ENCODE measurements at places on chromosomes 5 and 9.

DNA sequence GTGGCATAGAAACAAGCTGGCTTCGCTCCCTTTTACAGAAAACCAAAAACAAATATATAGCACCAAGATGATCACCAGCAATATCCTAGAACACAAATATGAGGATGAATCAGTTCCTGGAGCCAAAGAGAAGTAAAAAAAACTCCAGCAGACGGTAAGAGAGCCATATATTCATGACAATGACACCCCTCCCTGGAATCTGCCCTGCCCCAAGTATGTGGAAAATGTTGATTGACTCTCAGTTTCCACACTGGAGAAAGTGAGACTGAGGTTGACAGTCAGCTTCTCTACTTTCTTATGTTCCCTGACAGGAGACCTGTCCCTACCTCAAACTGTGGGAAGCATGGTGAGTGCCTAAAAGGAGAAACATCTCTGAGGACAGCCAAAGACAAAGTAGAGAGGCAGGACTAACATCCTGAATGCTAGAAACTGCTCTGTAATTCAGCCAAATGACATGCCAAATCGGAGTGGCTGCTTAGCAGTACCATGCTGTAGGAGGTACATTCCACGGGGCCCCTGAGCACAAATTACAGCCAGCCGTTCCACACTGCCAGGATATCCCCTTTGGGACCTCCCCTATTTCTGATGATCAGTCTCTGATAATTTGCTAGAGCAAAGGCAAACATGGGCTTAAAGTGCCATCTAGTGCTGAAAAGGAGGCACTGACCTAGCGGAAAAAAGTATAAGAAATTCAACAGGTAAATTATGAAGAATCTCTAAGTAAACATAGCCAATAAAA is 424.0 kb upstream of the RGMB start:
- DNase-seq, result no peak

DNA sequence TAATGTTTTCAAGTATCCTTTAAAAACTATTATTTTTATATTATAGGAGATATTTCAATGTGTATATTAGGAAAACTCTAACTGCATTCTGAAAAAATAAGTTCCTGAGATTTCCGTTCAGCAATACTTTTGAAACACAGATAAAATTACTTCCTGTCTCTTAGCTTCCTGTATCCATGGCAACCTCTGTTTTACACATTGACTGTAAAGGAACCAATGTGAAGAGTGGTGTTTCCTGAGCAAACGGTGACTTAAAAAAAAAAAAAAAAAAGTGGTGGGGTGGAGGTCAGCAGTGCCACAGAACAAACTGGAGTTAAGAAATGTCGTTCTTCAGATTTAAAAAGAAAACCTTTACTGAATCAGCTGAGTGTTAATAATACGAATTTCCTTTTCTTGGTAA is at the start of gene LRRC70:
TSS of gene LRRC70 (plus strand) at position 280 of the 400 bp plus-strand sequence. CDS start 620 bp downstream, outside the sequence.
- DNase-seq, result no peak

- DNase-seq, result no peak
These were observed 1.9 kb downstream of the IRGM start for GRCh38 chr5:150848271-150848670.

DNA sequence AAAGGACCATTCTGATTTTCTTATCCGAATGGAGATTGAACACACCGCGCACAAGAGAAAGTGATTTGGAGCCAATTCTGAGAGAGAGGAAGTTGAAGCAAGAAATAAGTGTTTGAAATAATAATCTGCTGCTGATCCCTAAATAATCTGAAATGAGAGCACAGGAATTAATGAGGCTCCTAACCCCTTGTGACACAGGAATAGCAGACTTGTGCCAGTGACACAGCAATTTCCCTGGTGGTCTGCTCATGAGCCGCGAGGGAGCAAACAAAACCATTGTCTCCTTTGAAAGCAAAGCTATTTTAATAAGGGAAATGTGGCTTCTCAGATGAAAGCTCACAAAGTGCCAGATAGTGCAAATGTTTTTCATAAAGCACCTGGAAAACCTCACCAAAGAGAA is 936.1 kb upstream of the WWC1 start:
- DNase-seq, result peak; percentile 60

- DNase-seq, result no peak
These were observed 69.0 kb downstream of the KLHL3 start for GRCh38 chr5:137666901-137667300.

DNA sequence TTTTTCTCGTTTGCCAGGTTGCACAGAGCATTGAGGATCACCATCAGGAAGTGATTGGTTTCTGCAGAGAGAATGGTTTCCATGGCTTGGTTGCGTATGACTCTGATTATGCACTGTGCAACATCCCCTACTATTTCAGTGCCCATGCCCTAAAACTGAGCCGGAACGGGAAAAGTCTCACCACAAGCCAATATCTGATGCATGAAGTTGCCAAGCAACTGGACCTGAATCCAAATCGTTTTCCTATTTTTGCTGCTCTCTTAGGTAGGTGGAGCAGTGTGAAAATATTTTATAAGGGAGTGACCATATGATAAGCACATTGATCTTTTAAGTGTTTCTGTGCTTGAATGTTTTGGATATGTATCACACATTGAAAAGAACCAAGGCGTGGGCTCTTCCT is 17.7 kb upstream of the FAM120AOS start:
- no peak for DNase-seq

- no peak for DNase-seq
These were observed 11.4 kb downstream of the ASTN2 start for GRCh38 chr9:117403403-117403811.

DNA sequence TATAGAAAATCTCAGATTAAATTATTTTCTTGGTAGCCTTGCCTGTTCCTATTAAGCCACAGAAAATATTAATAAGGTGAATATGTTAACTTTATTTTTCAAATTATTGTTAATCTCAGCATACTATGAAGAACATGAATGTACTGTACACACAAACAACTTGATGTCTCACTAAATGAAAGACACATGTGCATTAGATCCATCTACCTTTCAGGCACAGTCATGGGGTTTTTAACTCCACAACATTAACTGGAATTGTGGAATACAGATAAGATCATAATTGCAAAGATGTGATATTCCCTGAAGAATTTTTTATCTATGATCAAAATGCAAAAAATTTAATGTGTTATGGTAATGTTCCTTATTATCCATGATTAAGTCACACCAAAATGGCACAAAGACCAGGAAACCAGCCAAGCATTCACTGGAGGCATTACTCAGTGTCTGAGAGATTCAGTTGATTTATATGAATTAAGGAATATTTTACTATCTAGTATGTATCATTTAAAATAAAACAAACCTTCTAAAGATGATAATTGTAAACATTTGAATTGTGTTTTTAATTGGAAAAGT is 150.0 kb upstream of the VCAN start:
- no peak for DNase-seq

DNA sequence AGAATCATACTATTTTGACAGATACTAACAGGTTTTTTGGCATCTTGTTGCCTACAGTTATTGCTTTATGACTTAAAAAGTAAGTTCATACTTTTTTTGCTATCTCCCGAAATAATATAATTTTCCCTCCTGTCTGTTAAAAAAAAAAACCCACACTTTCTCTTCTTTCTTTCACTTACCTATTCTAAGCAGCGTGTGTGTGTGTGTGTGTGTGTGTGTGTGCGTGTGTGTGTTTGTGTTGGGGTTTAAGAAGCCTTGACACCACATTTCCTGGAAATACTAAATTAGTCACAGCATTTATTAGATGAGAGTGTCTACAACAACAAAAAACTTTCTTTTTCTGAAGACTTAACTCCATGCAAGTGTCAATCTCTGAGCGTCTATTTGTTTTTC is 12.4 kb downstream of the TNFAIP8 start:
- DNase-seq, result no peak

GRCh38 chr5:173752653-173753052 is 135.5 kb upstream of the CPEB4 start:
- DNase-seq, result no peak

- no peak for DNase-seq
These were observed 171.1 kb downstream of the TAF11L14 start for GRCh38 chr5:17805227-17805825.

DNA sequence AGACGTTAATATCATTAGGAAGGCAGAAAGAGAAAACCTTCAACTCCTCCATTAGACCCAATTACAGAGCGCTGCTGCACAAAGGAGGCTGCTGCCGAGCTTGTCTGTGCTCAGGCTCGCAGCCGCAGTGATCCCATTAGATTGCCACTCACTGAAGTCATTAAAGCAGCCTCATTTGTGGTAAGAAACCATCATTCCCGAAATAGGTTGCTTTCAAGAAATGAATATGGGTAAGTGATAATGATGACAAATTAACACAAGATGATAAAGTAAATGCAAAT is 137.2 kb downstream of the CAVIN4 start:
- DNase-seq, result no peak

GRCh38 chr5:24855485-24855884 is 210.7 kb upstream of the CDH10 start:
- no peak for DNase-seq

DNA sequence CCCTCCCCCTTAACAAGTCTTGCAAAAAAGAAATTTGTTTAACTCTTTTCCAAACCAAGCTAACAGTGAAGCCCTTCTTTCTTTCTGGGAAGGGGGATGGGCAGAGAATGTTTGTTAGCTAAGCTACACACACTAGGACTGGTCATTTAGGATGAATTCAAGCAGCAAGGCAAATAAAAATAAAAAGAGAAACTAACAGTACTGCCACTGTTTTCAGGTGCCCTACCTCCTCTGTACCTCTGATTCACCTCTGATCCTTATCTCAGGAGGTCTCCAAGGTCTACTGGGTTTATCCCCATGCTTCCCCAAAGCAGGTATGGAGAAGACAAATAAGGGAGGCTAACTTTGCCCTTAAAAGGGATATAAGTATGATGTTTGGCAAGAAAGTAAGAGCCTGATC is 52.9 kb downstream of the ELL2 start:
- no peak for DNase-seq

- no peak for DNase-seq
These were observed 219.7 kb upstream of the TUT7 start for GRCh38 chr9:86573886-86574285.

GRCh38 chr9:134886413-134886913 is 5.9 kb downstream of the FCN2 start:
- DNase-seq, result no peak

DNA sequence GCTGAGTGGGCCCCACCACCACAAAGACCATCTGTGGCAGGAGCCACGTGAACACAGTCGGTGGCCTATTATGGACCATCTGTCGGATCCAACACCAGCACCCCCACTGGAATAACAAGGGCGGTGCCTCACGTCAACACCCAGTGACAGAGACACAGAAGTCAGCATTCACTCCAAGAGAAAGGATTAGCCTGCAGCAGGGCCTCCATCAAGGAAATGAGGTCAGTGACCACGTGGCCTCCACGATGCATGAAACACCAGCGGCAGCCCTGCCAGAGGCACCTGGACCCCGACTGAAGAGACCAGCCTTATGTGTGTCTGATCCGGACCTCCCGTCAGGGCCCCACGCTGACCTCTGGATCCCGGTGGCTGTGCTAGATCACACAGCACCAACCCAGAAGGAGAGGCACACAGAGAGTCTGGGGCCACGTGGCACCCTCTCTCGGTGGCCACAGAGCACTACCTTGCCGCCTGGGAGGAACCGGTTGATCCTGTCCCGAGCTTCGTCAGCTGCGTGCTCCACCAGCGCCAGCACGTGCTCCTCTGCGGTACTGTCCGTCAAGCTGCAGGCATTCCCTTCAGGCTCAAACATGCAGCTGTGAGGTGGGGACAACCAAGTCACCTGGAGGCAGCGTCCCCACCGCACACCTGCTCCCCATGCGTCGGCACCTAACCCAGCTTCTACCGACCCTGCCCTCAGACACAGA is 9.0 kb downstream of the BRD9 start:
- DNase-seq, result no peak

DNA sequence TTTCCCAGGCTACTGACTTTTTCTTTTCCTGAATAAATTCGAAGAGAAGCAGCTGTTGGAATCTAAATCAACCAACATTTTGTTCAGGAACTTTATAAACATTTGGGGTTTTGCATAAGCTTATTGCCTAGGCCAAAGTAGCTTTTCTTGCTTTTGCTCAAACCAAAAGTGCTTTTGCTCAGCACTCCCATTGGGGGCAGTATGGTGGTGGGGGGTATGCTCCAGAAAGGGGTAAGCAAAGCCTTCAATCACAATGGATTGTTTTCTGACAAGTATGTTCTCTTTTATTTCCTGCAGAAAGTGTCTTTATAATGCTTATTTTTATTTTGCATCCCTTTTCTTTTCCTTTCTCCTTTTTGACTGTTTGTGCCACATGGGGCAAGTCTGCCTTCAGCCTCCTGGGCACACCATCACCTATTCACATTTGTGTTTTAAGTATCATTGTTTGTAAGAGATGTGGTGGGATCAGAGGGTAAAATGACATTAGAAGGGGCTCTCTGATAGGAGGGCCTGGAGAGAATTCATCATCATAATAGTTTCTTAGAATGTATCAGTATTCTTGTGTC is 86.0 kb downstream of the PRDM6 start:
- peak; percentile 29 for DNase-seq

- no peak for DNase-seq
These were observed 80.0 kb downstream of the RANBP17 start for GRCh38 chr5:170941788-170942187.

DNA sequence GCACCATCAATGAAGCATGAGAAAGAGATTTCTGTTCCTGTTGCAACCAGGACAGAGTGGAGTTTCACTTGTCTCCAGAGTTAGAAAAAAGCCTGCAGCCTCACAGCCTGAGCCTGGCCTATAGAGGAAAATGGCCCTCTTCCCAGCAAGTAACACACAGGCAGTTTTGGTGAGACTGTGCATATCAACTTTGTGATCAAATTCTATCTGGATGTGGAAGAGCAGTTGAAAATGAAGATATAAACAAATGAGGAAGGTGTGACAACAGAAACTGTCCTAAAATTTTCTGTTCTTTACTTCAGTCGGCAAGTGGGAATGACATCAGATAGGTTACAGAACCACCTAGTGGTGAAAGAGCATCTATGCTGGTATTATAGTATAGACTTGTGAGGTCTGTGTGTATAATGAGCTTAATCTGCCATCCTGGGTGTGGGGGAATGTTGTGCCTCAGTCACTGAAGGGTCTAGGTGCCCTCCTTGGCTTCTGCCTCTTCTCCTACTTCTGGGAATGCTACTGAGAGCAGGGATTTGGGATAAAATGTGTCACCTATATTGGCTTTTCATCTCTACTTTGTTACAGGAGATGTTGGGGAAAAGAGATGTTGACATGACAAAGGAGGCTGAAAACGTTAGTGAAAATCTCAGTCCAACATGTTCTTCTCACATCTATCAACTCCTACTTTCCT is 28.2 kb downstream of the YIPF5 start:
- peak; percentile 43 for DNase-seq

DNA sequence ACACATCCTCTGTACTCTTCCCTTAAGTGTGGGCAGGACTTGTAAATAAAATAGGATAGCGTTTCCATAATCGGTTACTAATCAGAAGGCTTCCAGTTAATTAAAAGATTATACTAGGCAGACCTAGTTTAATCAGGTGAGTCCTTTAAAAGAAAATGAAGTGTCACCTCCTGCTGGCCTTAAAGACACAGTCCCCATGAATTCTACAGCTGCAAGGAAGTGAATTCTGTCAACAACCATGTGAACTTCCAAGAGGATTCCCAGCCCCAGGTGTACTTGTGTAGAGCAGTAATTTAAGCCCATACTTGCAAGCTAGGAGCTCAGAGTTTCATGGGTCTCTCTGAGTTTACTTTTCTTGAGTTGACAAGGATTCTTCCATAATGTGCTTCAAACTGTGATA is 918.3 kb downstream of the DTWD2 start:
- no peak for DNase-seq

GRCh38 chr5:133773247-133774202 is 161.2 kb upstream of the FSTL4 start:
- no peak for DNase-seq
